ENCODE measurements at places on chromosomes 5 and 9.

GRCh38 chr5:2221450-2221849 is 338.7 kb upstream of the IRX4 start:
- no peak for DNase-seq

DNA sequence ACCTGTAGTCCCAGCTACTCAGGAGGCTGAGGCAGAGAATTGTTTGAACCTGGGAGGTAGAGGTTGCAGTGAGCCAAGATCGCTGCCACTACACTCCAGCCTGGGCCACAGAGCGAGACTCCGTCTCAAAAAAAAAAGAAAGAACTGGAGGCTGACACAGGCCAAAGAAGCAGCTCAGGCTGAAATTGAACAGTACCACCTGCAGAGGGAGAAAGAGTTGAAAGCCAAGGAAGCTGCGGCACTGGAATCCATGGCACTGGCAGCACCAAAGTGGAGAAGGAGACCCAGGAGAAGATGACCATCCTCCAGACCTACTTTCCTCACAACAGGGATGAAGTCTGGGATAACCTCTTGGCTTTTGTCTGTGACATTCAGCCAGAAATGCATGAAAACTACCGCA is 11.3 kb upstream of the TMEM141 start:
- no peak for DNase-seq

DNA sequence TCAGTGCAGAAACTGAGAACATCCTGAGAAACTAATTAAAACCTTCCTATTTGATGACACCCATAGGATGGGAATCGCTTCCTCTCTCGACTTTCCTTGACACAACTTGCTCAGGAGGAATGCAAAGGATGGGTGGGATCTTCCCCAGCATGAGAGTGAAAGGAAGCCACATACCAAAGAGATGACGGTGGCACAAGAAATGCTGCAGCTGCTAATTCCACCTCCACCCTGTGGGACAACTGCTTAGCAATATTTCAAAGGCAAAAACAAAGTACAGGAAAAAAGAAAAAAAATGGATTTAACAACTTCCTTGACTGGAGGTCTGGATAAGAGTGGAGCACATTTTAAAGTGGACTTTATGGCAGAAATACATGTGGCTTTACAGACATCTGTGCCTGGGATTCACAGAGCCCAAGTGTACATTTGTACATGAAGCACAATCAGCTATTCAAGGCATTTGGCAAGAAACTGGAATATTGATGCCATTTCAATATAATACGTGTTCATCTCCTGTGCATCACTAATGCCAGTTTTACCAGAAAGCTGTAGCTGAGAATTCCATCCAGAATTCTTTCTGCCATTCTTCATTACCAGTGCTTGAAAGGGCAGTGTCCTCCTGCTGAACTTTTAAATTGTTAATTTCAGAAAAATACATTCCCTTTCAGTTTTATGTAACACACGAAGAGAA is 359.2 kb upstream of the ACTBL2 start:
- no peak for DNase-seq

- no peak for DNase-seq
These were observed 55.4 kb downstream of the HINT1 start for GRCh38 chr5:131109540-131110255.

- no peak for DNase-seq
These were observed 176.6 kb upstream of the KCNN2 start for GRCh38 chr5:114185274-114185673.

DNA sequence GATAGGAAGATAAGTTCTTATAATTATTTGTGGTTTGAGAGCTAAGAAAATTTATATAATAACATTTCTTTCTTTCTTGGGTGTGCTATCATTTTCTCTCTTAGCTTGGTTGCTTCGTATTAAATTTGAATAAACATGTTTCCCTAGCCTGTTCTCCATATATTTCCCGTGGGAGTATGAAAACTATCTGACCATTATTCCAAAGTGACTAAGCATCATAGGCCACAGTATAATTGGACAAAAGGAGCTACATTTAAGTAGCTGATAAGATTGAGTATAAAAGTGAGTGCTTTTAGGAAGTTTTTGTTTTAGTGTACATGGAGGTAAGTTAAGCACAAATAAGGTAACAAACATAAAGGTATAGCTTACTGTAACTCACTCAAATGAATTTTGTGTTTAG is 8.4 kb upstream of the OSMR start:
- DNase-seq = no peak

- no peak for DNase-seq
These were observed at the start of gene ATP10B for GRCh38 chr5:160852049-160852448. ATP10B (minus strand) TSS chr5:160852211; CDS start chr5:160688074, 164,137 bp downstream.

- DNase-seq = no peak
These were observed 21.6 kb upstream of the C5orf46 start for GRCh38 chr5:147927901-147928300.

- no peak for DNase-seq
These were observed 1.1 kb downstream of the CYFIP2 start for GRCh38 chr5:157267025-157267424.
